ENCODE measurements at places on chromosomes 1 and 21.

- DNase-seq, result no peak
Observed at GRCh38 chr1:75345538-75346292, 211.5 kb downstream of the LHX8 start.

GRCh38 chr1:239744851-239745250 is 346.8 kb upstream of the FMN2 start:
- no peak for DNase-seq

GRCh38 chr1:183869664-183870063 is 64.7 kb downstream of the RGL1 start:
- no peak for DNase-seq

- no peak for DNase-seq
Observed at GRCh38 chr1:54774820-54775498, 10.6 kb upstream of the PARS2 start.

DNA sequence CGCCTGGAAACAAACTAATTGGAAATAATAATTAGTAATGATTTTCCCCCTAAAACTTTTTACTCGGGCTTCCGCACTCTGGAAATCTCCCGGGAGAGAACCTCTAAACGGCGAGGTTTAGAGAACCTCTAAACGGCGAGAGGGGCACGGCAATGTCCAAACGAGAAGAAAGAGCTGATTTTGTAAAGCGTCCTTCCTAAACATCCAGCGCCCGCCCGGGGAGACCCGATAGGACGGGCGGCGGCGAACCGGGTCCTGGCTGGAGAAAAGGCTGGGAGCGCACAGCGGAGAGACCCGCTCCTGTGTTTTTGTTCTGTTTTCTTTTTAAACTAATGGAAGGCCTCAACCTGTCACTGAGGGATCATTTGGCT is 1.6 kb downstream of the PAX7 start:
- no peak for DNase-seq

GRCh38 chr1:11100149-11100493 is 452 bp upstream of the EXOSC10 start:
- no peak for DNase-seq

DNA sequence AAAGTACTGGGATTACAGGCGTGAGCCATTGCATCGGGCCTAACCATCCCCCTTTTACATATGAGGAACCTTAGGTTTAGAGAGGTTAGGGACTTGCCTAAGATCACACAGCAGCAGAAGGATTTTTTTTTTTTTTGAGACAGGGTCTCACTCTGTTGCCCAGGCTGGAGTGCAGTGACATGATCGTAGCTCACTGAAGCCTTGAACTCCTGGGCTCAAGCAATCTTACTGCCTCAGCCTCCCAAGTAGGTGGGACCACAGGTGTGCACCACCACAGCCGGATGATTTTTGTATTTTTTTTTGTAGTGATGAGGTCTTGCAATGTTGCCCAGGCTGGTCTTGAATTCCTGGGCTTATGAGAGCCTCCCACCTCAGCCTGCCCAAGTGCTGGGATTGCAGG is 2.2 kb upstream of the C1orf167 start:
- no peak for DNase-seq

GRCh38 chr1:57910782-57911181 is 486.9 kb upstream of the DAB1 start:
- DNase-seq, result no peak

DNA sequence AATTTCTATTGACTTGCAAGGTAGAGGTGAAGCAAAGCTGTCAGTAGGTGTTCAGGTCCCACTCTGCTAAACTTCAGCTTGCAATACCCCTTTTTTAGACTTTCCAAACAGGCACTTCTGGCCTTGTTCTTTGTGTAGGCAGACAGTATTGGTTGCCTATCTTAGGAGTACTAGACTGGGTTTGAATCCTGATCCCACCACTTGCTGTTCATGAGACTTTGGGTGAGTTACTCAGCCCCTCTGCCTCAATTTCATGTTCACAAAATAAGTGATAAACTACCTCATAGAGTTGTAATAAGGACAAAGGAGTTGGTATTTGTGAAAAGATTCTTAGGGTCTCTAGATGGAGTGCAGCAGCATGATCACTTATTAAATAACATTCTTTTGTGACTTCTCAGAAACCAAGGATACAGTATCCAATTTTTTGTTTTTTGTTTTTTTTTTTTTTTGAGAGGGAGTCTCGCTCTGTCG is 5.2 kb downstream of the RCC1 start:
- no peak for DNase-seq

GRCh38 chr1:226814751-226815537 is 55.5 kb upstream of the PSEN2 start:
- DNase-seq, result no peak

DNA sequence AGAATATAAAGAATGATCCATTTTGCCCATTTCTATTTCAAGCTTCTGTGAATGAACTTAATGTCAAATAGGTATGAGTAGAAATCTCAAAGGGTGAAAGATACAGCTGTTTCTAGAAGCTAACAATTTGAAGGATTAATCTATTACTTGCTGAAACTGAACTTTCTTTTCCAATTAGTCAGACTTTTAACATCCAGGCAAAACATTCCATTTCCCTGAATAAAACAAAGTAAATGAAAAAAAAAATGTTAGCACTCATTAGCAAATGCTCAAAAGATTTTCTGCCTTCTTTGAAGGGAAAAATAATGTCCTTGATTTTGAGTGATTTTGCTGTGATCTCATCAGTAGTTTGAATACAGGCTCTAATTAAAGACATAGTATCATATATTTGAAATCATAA is 447.6 kb upstream of the PRMT6 start:
- no peak for DNase-seq

- no peak for DNase-seq
Observed at GRCh38 chr21:28240586-28240985, 752.1 kb downstream of the LTN1 start.

- no peak for DNase-seq
Observed at GRCh38 chr1:59028048-59028447, 244.2 kb upstream of the JUN start.

- no peak for DNase-seq
Observed at GRCh38 chr1:248825573-248825908, 174 bp downstream of the SH3BP5L start.

GRCh38 chr1:42593486-42594100 is 64.6 kb upstream of the PPIH start:
- no peak for DNase-seq

- DNase-seq, result no peak
Observed at GRCh38 chr1:3555131-3555920, 56.0 kb downstream of the MEGF6 start.

DNA sequence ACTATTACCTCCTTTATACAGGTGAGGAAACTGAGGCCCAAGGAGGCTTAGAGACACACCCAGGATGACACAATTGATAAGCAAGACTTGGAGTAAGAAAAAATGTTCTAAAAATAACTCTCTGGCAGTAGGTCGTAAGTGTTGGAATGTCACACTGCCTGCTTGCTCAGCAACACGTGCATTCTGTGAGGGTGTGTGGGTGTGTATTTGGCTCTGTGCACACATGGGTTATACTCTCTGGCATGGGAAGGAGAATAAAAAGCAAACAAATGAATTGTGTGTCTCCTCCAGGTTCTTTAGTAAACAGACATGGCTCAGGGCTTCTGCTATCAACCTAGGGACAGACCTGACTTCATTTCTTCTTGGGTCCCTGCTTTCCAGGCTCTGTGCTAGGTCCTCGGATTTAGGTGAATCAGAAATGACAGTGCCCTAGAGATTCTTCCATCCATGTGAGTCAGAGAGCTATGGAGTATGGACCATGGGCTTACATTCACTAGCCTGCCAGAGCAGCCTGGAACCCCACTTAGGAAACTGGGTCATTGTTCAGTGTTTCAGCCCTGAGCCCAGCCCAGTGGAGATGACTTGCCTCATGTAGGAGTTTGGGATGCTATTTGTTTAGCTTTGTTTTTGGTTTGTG is 72.4 kb downstream of the ELAVL4 start:
- no peak for DNase-seq

DNA sequence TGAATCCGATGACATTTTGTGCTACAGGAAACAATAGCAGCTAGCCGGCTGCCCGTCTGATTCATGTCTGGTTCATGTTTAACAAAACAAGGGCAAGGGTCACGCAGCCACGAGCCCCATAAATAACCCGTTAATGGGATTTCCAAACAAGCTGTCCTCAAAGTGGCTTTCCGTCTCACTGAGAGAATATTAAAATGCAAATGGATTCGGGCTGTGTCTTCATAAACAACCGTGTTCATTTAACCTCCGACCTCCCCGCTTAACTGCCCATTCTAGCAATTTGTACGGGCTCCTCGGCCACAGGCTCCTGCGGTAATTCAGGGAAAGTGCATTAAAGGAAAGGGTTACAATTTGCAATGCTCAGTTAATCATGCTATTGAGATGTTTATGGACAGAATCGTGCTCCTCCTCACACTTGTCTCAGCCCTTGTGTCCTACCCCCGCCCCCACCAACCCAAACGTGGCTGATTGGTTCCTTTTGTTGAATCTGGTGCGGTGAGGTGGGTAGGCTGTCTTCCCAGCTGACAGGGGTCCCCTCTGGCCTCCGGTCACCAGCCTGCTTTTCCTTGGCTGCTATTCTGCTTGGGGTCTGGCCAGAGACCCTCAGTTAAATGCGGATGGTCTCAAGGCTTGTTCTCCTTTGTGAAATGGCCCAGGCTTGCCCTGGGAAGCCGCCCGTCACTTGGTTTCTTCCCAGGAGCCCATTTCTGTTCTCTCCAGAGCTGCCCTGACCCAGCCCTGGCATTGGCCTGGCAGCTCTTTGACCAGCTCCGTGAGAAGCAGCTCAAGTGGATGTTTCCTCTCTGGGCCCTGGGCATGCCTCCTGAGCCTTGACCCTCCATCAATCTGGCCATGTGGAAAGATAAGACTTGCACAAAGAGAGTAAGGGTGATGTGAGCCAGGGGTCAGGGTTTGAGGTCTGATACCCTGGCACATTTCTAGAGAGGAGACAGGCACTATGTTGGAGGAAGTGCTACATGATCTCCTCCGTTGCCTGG is 200.7 kb upstream of the POU3F1 start:
- DNase-seq, result no peak

DNA sequence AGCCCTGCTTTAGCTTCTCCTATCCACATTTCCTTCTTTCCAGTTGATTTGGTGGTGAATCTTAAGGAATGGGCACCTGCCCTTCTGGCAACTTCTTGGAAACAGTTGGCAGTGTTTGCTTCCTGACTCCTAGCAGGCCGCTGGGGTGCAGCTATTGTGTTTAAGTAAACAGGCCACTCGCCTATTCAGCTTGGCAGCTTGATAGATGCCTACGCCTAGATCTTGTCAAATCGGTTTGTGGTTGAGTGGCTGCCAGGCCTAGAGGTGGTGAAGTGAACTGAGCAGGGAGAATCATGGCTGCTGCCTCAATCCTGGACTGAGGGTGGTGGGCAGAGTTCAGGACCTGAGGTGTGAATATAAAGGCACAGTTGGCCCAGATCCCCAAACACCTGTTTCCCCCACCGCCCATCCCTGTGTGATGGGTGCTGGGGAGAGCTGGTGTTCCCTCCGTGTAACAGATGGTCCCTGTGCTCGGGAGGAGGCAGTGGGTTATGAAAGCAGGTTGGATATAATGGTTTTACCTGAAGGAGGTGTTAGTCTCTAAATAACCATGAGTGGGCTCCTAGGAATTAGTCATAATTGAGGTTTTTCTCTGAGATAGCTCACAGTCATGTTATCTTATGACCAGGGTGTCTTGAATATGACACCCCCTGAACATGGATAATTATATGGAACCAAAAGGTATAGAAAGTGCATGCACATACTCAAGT is 940 bp upstream of the PLA2G2C start:
- DNase-seq, result peak; percentile 65

DNA sequence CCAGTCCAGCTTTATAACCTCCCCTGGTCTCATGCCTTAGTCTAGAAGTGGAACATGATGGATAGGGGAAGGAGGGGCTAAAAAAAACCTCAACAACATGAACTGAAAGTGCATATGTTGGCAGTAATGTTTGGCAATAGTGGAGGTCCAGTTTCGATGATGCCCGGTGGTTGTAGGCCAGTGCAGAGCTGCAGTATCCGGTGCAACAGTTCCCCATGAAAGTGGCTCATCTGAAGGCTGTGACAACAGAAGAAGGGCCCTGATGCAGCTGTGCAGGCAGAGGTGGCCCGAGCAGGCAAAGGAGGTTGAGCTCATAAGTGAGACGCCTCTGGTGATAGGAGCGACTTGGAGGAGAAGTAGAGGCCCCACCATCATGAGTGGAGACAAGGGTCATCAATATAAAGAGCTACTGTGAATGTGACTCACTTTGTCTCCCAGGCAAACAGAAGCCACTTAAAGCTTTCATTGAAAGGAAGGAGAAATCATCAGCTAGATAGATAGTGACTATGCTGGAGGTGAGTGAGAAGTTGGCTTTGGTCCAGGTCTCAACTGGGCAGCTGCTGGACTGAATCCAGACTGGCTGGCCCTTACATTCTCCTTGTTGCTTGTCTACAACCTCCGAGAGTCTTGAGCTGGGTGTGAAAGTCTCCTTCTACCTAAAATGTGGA is 10.2 kb upstream of the CREG1 start:
- no peak for DNase-seq

DNA sequence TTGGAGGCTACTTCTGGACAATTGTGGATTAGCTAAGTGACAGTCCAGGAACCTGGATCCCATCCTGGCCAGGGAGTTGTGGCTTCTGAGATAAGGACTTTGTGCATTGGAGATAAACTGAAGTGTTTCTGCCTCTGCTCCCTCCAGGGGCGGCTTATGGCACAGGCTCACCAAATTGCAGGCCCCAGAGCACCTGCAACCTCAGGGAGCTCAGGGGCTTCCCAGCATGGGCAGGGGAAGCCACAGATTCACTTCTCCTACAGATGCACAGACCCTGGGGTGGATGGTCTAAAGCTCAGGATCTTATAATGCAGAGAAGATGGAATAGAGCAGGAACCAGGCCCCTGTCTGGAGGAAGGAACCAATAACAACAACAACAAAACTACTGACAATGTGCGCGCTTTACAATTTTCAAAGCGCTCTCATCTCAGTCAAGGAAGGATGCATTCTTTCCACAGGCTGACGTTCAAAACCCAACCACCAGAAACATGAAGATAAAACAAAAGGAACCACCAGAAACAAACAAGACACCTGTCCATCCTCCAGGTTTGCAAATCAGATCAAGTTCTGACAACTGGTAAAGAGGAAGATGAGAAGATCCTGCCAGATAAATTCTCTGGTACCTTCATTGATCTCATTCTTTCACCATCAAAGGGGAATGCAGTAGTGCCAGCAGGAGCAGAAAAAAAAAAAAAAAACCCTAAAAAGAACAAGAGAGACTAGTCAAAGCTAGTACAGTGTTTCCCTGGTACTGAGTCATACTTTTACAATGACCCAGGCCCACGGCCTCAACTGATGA is 121.0 kb upstream of the IRF2BP2 start:
- DNase-seq, result peak; percentile 90

DNA sequence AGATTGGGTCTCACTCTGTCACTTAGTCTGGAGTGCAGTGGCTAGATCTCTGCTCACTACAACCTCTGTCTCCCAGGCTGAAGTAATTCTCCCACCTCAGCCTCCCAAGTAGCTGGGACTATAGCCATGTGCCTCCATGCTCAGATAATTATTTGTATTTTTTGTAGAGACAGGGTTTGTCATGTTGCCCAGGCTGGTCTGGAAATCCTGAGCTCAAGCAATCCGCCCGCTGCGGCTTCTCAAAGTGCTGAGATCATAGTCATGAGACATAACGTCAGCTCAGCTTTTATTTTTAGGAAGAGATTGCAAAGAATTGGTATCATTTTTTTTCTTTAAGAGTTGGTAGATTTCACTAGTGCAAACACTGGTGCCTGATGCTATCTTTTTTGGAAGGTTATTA is 244.9 kb downstream of the DSCAM start:
- no peak for DNase-seq

All from activated CD4-positive, alpha-beta T cell treated with anti-CD3 and anti-CD28 coated beads, Interleukin-2, Interleukin-4, amounts not matched to agents 100 ng/mL and 50 ng/mL, durations not matched to agents 16 hours and 8 hours (primary cell).